ENCODE measurements at places on chromosomes 12 and 14.
A peak's percentile ranks its signal among the peaks of the same experiment; 100 is the strongest.

- no peak for DNase-seq
Observed at GRCh38 chr12:553216-554000, 93.7 kb downstream of the B4GALNT3 start.

DNA sequence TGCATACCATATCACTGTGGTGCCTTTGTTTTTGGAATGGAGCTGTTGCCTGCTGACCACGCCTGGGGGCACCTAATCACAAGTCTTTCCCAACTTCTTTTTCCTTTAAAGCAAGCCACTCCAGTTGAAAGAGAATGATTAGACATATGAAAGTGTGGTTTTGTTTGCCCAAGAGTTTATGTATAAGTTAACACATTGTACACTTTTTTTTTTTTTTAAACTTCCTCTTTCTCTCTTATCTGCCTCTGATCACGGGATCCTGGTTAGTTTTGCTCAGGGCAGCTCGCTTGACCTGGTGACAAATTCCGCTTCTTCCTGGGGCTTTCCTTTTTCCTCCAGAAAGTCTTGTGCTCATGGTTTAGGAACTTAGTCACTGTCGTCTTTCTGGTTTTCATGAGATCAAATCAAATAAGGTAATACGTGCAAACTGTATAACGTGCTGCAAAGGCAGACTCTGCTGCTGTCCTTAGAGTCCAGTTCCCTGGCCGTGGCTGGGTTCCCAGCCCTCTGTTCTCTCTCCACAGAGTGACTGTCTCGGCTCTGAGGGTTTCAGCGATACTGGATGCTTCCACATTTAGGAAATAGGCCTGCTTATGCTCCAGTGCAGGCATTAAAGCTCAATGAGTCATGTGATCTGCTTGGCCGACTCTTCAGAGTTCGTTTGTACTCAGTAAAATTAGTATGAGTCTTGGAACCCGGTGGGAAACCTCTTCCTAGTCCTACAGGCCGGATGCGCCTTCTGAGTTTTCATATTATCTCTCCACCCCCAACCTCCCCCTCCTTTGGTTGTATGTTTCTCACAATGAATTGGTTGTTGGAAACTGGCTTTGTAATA is 15.2 kb downstream of the RASSF3 start:
- DNase-seq: peak; percentile 45

DNA sequence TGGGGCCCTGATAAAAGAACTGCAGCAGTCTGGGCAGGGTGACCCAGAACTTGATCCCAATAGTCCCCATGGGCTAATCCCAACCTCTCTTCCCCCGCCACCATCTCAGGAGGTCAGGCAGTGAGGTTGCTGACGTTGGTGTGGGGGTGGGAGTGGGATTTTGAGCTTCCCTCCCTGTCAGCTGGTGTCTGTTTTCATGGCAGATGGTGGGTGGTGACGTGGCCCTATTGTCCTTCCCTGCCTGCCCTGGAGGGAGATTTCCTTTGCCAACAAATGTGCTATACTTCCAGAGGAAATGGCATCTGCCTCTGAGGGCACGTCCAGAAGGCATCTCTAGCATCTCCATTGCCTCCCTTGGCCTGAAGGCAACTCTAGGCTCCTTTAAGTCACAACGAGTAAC is 37.7 kb downstream of the NEUROD4 start:
- DNase-seq: no peak

DNA sequence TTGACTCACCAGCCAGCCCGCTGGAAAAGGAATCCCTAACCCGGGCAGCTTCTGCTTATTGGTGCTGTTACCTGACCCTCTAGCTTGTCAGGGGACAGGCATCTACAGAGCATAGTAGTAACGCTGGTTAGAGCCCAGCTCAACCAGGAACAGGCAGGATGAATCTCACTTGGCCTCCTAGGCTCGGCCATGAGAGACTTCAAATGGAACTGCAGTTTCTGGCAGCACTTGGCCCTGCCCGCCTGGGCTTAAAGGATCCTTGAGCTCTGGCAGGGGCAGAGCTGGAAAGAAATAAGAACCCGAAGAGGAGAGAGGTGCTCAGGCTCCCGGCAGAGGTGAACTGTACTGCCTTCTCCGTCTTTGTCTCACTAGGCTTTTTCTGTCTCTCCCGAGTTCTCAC is 2.3 kb upstream of the LHX5 start:
- DNase-seq: no peak

DNA sequence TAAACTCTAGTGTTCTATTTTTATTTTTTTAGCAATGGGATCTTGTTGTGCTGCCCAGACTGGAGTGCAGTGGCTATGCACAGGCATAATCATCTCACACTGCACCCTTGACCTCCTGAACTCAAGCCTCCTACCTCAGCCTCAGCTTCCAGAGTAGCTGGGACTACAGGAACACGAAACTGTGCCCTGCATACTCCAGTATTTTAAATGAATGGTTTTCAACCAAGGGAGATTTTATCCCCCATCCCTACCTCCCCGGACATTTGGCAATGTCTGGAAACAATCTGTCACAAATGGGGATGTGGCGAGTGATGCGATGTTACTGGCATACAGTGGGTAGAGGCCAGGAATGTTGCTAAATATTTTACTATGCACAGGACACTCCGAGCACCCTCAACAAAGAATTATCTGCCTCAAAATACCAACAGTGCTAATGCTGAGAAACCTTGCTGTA is 2.1 kb downstream of the CBX5 start:
- DNase-seq: no peak

DNA sequence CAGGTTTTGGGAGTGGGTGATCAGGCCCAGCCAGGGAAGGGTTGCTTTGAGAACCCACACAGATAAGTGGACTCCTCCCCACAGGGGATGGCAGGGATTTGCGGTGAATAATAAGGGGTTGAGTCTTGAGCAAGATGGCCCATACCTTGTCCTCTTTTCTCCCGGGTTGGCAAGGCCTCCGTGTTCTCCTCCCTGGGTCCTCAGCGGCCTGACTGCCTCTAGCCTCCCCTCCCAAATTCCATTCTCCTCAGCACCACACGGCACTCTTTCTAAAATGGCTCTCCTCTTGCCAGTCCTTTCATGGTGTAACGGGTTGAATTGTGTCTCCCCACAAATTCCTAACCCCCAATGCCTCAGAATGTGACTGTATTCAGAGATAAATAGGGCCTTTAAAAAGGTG is 70.0 kb downstream of the CHST11 start:
- DNase-seq: no peak

DNA sequence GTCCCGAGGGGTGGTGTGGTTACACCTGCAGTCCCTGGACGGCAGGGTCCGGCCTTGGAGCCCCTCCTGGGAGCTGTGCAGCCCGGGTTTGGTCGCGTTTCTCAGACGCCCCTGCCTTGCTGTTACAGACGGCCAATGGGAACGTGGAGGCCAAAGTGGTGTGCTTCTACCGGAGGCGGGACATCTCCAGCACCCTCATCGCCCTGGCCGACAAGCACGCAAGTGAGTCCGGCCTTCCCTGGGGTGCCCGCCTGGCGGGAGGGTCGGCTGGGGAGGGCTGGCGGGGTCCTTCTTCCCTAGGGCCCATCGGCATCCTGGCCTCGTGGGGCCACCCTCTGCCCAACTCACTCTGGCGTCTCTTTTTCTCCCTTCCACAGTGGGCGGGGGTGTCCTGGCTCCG is 25.7 kb downstream of the MTA1 start:
- DNase-seq: no peak

GRCh38 chr12:47561746-47562145 is 144.1 kb downstream of the RPAP3 start:
- peak; percentile 88 for DNase-seq

DNA sequence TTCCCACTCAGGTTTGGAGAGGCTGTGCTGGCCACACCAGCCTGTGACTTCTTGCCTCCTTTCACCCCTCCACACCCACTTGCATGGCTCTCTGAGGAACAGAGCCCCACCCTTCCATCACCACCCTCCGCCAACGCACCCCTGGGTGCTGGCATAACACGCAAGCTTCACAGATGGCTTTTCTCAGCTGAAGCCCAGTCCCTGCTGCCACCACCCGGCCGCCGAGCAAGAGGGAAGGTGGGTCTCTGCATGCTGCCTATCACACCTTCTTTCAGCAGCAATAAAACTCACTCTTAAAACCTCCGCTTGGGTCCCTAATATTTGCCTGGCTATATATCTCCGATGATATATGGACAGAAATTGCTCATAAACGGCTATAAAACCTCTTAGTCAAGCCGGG is 41.6 kb downstream of the SMUG1 start:
- peak; percentile 72 for DNase-seq

All from SW480 (cell line).